ENCODE measurements at places on chromosomes 12 and 14.

DNA sequence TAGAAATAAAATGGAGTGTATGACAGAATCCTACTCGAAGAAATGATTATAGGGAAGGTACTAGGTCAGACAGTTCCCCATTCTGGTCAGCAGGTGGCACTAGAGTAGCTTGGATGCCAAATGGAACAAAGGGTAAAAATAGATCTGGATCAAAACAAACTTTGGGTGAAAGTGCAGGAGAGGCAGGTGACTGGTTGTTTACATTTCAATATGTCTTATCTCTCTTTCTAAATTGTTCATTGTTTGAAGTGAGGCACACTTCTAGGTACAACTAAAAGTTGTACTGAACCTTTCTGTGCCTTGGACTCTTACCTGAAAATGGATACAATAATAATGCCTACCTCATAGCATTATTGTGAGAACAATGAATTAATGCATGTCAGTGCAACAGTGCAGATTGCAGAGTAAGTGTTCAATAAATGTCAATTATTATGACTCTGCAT is 62.0 kb upstream of the OSBPL8 start:
- DNase-seq = peak; percentile 79

GRCh38 chr12:127664901-127665300 is 602.1 kb upstream of the TMEM132C start:
- DNase-seq = no peak

DNA sequence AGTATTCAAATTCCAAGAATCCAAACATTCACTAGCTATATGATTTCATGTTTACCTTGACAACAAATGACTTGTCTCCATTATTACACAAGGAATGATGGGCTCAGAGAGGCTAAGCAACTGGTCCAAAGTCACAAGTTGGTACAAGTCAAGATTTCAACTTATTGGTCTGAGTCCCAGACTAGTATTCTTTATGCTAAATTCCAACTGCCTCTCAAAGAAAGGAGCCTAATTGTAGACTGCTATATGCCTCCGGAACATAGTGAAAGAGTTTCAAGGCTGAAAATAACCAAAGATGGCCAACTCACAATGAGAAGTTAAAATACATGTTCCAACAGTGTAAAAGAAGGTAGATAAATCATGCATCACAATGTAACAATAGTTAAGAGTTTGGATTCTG is 7.5 kb downstream of the BTG1 start:
- DNase-seq = no peak

DNA sequence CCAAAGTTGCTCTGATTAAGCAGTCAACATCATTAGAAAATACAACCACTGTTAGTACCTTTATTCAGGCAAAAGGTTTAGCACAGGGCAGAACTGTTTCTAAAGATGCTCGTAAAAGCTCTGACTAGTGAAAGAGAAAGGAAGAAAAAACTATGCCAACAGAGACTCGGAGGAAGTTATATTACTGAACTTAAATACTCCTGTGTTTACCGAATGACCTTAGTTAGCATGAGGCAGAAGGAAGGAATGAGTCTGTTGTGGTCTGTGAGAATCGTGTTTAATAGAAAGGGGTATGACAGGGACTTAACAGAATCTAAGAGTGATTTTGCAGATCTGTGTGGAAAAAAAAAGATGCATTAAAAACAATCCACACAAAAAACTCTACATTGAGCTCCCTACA is 84.1 kb upstream of the OVCH1 start:
- DNase-seq = no peak

DNA sequence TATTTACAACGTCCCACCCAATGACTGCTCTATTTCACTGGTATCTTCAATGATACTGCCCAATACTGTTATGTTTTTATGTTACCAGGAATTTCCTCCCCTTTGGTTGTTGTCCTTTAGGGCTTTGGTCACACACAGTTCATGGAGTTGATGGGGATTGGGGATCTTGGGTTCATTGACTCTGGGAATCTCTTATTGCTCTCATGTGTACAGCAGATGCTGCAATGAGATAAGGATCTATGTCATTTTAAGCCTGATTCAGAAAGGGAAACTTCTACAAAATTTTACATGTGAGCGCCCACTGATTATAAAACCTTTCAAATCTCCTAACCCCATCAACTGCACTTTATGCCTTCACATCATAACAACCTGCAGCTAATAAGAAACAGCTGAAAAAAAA is 67.2 kb downstream of the FAR2 start:
- DNase-seq = no peak

Data from sigmoid colon (tissue), 7 donors.